ENCODE measurements at places on chromosomes 5 and 9.

GRCh38 chr5:110477911-110478310, 248.6 kb downstream of the TMEM232 start:
- no peak for DNase-seq

DNA sequence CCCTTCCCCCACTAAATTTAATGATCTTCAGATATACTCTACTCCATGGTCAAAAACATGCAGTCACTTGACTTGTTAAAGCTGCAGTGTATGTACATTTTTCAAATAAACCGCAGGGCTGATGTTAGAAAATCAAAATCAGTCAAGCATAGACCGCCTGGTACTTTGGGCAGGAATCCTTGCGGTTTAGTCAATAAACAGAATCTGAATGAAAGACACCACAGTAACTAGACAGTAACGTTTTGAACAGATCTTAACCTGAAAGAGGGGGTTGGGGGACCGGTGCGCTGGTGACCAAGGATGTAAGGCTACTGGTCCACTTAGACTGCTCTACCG, 188.8 kb downstream of the BNC2 start:
- DNase-seq, result peak; percentile 63

DNA sequence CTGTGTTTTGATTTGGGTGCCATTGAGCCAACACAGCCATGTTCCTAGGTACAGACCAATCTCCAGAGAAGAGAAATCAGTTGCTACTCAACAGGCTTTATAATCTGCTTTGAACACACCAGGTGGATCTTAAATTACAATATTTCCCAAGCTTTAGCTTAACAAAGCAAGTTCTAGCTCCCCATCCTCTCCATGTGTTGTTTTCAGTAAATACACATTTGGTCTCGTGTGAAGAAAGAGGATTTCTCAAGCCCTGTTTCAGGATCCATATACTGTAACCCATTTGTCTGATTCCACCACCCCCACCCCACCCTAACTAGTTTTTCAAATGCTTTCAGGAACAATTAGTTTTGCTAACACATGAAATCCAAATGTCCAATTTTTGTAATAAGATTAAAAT, 109.6 kb upstream of the NIPBL start:
- DNase-seq, result no peak

DNA sequence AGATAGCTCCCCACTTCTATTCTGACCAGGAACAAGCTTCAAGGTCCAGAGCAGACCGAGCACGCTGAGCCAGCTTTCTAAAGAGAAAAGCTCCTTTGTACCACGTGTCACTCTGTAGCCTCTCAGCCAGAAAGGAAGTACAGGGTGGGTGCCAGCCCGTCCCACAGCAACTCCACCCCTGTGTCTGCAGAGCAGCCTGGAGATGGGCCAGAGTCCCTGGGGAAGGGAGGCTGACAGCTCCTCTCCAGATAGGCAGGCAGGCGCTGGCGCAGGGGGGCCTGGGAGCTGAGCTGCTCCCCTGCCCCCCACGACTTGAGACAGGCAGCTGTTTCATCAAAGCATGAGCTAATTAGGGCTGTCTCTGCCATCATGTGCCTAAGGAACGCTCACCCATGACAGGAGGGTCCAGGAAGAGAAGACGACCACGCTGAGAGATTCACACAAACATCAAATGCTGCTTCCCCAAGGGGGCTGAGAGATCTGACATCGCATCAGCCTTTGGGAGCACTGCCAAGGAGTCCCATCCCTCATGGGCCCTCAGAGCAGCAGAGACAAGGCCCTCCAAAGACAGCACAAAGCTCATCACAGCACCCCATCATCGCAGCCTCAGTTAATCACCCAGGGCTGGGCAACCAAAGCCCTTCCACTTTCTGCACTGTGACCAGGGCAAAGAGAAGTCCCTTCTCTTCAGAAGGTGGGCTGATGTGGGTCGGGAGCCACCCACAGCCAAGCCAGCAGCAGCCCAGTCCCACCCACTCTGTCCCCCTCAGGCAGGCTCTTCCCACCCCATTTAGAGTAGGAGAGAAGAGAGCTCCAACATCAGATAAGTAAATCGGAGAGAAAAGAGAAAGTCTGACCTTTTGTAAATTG, 78.5 kb upstream of the LRRTM2 start:
- peak; percentile 61 for DNase-seq

DNA sequence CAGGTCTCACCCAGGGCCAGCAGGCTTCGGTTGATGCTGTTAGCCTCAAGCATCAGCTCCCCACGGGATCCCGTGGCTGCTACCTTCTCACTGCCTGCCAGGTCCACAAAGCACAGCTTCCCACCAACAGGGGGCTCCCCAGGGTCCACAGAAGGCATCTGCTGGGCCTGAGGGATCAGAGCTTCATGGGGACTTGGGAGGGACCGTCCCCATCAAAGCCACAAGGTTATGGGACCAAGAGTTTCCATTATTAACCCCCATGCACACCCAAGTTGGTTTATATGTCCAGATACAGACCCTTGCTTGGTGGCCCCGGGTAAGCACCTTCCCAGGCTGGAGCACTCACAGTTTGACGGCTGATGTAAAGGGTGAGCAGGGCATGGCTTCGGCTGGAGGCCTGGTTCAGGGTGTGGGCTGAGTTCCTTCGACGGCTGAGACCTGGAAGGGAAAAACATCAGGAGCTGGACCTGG, 3.0 kb downstream of the KIF12 start:
- DNase-seq, result no peak

DNA sequence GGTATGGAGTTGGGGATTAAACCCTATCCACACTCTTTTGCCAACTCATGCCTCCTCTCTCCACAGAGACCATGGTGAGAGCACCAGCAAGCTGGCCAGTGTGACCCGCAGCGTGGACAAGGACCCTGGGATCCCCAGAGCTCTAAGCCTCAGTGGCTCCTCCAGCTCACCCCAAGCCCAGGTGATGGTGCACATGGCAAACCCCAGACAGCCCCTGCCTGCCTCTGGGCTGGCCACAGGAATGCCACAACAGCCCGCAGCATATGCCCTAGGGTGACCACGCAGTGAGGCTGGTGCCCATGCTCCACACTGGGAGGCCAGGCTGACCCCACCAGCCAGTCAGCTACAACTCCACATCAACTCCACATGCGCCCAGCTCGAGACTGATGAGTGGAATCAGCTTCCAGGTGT, 11.5 kb upstream of the CARD19 start:
- DNase-seq, result no peak

DNA sequence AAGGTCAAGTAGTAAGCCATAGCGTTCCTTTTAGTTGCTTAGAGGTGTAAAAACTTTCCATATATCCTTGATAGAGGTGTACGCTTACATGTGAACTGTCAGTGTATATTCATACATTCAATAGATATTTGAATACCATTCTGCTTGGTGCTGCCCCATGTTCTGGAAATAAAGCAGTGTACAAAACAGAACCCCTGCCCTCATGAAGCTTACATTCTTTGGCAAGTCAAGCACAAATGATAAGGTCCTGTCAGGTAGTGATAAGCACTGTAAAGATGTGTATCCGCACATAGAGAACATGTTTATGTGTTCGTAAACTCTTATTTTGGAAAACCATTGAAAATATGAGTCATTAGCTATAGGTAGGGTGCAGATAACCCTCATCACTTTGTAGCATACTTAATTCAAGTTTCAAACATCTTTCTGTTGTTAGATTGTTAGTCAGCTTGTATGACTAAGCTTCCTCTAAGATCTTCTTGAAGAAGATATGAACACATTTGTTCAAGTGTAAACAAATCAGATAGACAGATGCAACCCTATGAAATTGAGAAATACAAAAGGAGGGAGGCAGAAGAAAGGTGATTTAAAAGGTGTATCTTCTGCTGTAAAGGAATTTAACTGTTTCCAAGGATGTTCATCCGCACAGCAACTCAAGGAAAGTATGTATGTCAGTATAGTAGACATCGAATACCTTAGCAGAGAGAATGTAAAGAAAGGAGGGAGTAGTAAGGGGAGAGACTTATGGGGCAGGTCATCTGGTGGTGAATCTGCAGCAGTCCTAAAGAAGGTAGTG, 1.6 kb downstream of the GTF3C4 start:
- DNase-seq, result no peak

Measured in kidney glomerular epithelial cell (primary cell).